ENCODE measurements at places on chromosomes 11 and 22. TPM values are rescaled to one million over a fixed set of nuclear protein-coding genes. Genes with fewer than 3 reads are reported as not detected.

The TREH gene
- total RNA-seq: not detected

The RAC2 gene
- total RNA-seq: 666 TPM

The SPINDOC gene
- 34.3 TPM for total RNA-seq

The TRIM29 gene
- total RNA-seq: not detected

The KCNJ1 gene
- not detected for total RNA-seq

DNA sequence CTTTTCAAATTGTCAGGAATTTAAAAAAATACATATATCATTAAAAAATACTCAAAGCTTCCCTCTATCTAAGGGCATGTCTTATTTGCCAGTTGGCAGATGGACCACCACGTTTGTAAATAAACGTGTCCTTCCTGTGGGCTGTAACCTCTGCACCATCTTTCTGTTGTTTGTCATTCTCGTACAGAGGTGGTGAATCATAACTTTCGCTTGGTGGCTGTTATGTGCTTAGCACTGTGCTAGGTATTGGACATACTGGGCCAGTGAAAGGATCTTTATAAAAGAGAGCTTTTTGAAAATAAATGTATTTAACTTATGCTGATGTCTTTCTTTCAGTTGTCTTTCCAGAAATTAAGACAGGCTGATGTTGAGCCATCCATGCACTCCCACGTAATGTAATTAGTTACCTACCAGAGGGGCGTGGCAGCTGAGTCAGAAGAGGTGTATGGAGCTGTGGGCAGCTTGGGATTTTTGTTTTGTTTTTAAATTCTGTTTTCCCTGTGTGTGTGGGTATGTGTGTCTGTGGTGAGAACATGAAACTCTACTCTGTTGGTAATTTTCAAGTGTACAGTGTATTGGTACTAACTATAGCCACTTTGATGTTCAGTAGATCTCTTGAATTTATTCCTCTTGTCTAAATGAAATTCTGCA lies 62.7 kb downstream of the TECTA start:
- no peak for DNase-seq

DNA sequence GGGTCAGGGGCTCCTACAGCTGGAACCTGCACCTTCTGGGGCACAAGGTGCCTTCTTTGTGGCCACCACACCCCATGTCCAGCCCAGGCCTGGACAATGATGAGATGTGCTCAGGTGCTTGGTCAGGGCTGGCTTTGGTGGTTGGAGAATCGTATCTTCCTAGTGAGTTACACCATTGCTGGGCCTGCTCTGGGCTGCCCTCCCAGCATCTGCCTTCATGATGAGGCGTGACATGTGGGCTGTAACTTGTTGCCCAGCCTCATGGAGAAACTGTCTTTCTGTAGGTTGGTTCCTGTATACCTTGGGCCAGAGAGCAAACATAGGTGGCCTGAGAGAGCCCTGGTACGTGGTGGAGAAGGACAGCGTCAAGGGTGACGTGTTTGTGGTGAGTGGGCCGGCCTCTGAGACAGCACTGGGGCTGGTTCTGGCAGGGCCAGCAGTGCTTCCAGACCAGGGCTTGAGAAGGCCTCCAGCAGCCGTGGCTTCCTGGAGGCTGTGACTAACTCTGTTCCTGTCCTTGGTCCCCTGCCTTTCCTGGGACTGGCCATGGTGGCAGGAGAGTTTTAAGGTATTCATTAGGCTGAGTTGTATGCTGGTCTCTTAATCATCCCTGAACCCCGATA lies 18.1 kb downstream of the TRMU start:
- no peak for DNase-seq

- DNase-seq: no peak
Observed at GRCh38 chr22:37262346-37262745, 18.3 kb upstream of the RAC2 start.

DNA sequence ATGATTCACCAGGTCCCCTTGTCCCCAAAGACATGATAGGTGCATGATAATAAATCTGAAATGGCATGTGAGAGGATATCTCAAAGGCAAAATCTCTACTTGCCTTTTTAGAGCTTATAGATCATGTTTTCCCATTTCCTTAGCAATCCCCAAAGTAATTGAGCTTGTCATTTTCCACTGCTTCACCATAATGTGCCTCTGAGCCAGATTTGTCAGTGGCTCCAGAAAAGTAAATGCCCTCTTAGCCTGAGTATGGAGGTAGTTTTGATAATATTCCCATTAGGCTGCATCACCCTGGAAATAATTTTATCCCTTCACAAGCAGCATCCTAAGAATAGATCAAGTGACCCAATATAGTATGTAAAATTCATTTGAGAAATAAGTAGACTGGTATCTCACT lies 36.7 kb upstream of the ADSL start:
- no peak for DNase-seq

- no peak for DNase-seq
Observed at GRCh38 chr22:50485221-50486131, 1.2 kb upstream of the MIOX start.

DNA sequence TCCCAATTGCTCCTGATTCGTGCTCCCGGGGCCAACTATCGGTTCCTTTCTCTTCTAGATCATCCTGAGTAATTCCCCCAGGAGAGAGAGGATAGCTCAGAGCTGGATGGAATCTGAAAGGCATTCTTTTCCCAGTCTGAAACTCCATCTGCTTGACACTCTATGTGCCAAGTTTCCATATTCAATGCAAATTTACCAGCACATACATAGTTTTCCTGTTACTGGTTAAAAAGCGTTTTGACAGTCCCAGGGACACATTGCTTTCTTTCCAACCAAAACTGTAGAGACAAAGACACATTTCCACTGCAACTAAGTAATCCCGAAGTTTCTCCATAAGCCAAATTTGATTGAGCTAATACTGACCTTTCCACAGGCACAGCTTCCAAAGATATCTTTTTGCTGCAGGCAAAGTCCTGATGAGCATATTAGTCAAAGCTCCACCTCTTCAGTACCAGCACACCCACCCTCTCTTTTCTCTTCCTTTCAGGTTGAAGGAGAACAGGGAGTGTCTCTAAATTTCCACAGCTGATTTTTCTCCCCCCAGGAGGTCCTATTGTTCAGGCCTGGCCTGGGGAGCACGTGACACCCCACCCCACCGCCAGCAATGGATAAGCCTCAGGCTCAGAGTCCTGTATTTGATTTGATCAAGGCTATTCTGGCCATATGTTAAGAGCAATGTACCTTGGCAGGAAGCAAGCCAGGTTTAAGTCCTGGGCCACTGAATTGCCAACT lies 9.7 kb upstream of the ANKK1 start:
- DNase-seq: no peak

GRCh38 chr11:10502065-10502680 lies 38.8 kb downstream of the RNF141 start:
- peak; percentile 53 for DNase-seq

GRCh38 chr22:36182857-36183256 lies 18.8 kb downstream of the APOL4 start:
- no peak for DNase-seq

DNA sequence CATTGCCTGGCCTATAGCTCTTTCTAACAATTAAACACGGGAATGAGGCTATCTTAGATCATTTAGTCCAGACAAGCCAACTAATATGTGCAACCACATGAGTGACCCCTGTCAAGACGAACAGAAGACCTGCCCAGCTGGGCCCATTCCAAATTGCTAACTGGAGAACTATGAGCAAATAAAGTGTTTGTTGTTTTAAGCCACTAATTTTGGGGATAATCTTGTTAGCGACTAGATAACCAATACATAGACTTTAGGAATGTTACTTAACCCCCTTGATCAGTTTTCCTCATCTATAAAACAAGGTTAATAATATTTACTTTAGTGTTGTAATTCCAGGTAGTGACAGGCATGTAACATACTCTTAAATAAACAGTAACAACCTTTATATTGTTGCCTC lies 848.3 kb downstream of the METTL15 start:
- no peak for DNase-seq

DNA sequence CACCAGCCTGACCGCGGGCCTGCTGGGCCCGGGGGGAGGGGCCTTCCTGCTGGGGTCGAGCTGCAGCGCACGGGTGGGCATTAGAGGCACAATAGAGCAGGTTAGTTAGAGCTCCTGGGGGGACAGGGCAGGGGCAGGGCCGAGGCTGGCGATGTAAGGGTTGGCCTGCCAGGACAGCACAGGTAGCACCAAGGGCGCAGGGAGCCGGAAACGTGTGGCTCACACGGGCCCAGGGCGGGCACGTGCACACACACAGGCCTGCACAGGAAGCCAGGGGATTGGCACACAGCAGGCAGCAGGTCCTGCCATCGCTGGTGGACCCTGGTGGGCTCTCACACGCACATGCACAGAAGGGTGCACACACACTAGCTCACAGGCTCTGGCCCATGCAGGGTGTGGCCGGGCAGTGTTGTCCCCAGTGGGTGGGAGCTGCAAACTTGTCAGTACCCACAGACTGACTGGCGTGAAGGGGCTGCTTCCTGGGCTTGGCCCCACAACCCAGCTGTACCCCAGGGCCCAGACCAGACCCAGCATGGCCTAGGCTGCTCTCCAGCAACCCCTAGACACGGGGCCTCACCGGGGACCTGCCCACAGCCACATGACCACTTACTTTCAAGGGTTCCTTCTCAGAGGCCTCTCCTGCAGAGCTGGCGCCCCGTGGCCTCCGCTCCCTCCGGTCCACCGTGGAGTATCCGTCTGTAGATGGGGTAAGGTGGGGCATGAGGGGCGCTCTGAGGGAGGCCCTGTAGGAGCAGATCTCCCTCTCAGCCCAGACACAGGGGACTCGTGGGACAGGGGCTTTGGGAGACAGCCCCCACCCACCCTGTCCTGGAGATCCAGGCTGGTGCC lies 29.9 kb upstream of the TXNRD2 start:
- no peak for DNase-seq

DNA sequence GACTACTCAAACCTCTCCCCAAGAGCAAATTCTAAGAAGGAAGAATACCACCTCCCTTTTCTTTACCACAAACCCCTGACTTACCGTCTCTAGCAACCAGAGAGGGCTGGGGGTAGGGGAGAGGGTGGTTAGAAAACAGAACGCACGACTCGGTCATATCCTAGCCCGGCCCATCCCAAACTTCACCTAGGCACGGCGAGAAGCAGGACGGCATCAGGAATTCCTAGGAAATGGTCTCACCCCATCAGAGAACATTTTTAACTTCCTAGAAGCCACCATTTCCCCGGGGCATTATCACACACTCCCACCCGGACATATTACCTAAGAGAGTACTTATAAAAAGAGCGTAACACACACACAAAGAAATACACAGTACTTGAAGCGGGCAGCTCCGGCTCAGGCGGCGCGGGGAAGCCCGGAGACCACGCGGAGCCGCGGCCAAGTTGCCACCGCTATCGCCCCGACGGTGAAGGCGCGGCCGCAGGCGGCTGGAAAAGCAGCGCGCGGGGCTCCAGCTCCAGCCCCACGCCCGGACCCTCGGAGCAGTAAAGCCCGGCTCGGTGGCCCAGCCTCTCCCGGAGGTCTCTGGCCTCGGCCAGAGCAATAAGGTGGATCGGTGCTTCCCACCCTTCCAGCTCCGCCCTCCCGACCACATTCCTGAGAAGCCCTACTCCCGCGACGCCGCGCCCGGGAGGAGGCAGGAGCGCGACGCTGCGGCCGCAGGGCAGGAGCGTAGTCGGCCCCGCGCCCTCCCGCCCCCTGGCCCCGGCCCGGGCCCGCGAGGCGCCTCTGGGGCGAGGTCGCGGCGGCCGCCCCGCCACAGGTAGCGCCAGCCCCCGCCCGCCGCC lies 878 bp downstream of the RRAS2 start:
- DNase-seq: peak; percentile 74

DNA sequence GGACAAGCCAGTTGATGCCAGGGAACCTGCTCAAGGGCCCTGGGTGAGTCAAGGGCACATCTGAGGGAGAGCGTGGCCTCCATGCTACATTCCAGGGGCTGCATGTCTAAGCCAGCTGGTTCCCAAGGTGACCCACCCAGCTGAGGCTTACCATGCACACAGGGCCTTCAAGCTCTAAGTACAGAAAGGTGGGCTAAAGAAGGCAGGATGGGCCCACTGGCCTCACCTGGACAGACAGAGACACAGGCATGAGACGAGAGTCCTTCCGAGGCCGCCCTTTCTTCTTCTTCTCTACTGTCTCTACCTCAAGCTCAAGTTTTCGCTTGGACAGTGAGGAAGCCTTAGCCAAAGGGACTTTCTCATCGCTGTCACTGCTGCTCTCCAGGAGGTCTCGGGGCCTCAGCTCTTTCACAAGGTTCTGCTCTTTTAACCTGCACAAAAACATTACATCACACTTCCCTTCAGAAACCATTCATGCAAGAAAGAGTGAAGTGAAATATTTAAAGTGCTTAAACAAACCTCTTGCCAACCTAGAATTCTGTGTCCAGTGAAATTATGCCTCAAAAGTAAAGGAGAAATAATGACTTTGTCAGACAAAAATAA lies 69.9 kb downstream of the HIRA start:
- DNase-seq: no peak

DNA sequence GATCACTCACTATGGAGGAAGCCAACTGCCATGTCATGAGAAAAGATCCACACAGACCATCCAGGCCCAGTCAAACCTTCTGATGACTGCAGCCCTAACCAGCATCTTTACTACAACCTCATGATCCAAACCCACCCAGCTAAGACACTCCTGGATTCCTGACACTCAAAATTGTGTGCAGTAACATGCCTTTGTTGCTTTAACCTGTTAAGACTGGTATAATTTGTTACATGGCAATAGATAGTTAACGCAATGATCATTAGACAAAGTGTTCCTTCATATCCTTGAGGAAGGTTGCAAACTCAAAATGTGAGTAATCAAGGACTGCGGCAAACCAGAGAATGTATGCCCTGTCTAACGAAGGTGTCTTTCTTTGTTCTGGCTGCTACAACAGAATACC lies 47.1 kb upstream of the CSNK2A3 start:
- DNase-seq: no peak

DNA sequence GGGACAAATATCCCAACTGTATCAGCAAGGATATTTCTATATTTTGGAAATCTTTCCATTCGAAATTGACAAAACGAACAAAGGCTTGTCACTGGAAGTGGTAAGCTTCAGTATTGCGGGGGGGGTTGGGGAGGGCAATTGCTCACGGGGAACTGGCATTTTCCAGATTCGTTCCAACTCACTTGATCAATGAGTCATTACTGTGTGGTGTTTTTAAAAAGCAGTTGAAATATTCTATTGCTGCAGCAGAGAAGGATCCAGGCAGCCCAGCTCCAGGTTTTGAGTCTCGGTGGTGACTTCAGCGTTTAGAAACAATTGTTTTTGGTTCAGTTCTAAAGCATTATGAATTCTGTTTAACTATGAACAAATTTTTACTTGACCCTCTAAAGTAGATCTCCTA lies 33.8 kb upstream of the FBLN1 start:
- DNase-seq: no peak

DNA sequence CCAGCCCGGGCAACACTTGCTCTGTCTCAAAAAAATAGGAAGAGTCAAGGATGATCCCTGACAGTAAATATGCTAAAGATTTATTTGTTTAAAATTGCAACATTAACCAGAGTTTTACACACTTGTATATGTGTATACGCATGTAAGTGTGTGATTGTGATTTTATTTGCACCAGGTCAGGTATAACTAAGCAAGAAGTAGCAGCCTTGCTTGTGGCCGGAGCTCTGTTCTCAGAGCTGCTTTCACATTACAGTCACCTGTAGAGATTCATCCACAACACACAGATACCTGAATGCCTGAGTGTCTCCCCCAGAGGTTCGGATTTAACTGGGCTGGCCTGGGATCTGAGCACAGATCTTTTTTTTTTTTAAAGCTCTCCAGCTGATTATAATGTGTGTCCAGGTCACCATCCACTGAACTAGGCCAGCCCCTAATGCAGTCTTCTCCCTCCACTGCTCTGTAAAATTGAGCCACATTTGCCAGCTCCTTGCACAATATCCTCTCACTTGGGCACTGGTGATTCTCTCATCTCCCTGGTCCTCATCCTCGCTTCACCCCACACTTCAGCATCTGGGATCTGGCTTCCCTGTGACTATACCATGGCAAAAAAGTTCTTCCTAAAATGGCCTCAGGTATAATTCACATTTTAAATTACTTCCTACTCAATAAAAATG lies 48.3 kb downstream of the LIF start:
- DNase-seq: no peak

- DNase-seq: peak; percentile 66
Observed at GRCh38 chr11:122796128-122796717, 42.1 kb upstream of the CRTAM start.

Measured in natural killer cell treated with Interleukin-12 subunit alpha and Interleukin-12 subunit beta and Interleukin-15 and Interleukin-18, amount 100 ng/mL, for 72 hours (primary cell).